ENCODE measurements at places on chromosomes 7 and 10. TPM values are rescaled to one million over a fixed set of nuclear protein-coding genes. Genes with fewer than 3 reads are reported as not detected.

GRCh38 chr7:38451840-38452239 lies 178.4 kb upstream of the TARP start:
- DNase-seq: no peak

DNA sequence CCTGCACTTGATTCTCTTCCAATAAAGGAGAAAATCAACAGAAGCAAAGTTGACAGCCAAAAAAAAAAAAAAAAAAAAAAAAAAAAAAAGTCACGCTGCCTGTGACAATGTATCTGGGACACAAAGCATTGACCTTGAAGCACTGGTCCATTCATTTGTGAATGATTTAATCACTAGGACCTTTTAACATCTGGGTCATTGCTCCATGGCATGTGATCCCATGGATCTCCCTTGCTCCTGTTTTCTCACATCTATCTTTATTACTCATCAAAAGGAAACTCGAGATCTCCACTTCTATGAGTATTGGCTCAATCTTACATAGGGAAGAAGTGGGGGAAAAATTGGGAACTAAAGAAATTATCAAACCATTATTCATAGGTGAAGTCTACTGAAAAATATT lies 89.6 kb upstream of the SMIM30 start:
- DNase-seq: no peak

GRCh38 chr7:155581107-155581830 lies 34.9 kb upstream of the CNPY1 start:
- DNase-seq: no peak

DNA sequence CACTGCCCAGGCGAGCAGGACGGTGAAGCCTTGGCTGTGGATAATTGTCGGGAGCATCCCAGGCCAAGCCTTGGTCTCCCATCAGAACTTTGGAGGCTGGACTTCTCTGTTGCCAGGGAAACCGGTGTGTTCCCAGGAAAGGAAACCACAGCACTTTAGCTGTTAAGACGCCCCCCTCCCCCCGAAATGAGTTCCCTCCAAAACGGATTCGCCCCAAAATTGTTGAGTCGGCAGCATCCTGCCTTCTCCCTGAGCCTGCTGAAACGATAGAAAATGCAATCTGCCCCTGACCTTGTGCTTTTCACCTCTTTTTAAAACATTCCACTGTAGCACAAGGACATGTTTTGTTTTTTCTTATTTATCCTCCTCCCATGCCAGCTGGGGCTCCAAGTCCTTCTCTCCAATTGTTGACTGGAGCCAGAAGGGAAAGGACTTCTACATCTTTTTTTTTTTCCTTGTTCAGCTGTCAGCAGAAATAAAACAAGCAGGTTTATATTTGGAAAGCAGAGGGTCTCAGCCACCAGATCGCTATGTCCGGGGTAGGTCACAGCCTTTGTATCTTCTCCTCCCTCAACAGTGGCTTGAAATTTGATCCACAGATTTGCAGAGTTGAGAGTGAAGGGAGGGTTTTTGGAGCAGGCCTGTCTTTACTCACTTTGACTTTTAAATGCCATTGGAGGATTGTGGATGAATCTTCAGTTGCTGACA lies 116.5 kb downstream of the ZMIZ1 start:
- no peak for DNase-seq

DNA sequence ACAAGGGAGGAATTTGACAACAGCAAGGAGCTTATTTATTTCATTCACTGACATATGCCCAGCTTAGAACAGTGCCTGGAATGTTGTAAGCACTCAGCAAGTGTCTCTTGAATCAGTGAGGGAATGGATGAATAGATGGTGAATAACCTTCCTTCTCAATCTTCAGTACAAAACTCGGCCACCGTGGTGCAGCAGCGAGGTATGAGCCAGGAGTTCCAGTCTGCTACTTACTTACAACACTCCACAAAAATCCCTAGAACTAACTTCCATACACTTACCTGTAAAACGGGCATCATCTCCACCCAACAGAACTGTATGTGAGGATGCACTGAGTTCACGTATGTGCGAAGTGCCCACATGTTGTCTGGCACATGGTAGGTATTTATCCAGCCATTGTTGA lies 237.4 kb downstream of the WDR11 start:
- no peak for DNase-seq

GRCh38 chr10:5354068-5354467 lies 10.7 kb upstream of the UCN3 start:
- no peak for DNase-seq

- DNase-seq: no peak
These were observed 23.9 kb upstream of the PNLIPRP3 start for GRCh38 chr10:116403740-116404250.

- no peak for DNase-seq
These were observed 33.6 kb upstream of the BTBD16 start for GRCh38 chr10:122237331-122237990.

DNA sequence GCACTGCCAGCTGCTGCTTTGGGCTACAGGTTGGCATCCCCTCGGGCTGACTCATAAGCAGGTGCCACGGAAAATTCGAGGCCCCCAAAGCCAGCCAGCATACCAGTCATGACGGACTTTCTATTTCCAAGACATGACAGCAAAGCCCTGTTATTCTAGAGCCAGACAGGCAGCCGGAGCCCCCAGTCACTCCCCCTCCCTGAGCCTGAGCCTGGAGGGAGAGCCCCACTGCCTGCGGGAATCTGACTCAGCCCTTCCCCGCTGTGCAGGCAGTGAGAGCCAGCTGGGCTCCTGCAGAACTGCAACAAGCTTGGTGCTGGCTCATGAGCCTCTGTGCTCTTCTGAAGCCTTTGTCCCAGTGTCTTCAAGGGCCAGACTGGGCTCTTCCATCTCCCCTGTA lies 15.8 kb downstream of the BTBD16 start:
- no peak for DNase-seq

- no peak for DNase-seq
These were observed 1.0 kb upstream of the PAX2 start for GRCh38 chr10:100744136-100744986.

Gene OR2F1
- total RNA-seq: not detected

Gene C10orf62
- total RNA-seq: not detected

Gene SLC29A3
- 2.7 TPM for total RNA-seq

Gene ALOX5
- not detected for total RNA-seq

Measured in dermis microvascular lymphatic vessel endothelial cell (primary cell).